T-helper 17 cell (primary cell): ENCODE measurements at places on chromosomes 11 and 22.

GRCh38 chr11:3886985-3887384, 31.5 kb downstream of the STIM1 start:
- peak overlapping the region; percentile 62 for H3K27ac ChIP-seq
- no peak for DNase-seq
- H3K36me3 ChIP-seq = no peaks in the 10 kb centered on the region
- H3K27me3 ChIP-seq = no peaks in the 10 kb centered on the region

- peaks cover 30% of the 10 kb centered on the region for H3K27me3 ChIP-seq
- no peaks in the 10 kb centered on the region for H3K36me3 ChIP-seq
- DNase-seq = no peak
- no peak overlapping the region for H3K4me3 ChIP-seq
- H3K27ac ChIP-seq = no peak overlapping the region
These were observed 195.9 kb downstream of the BCR start for GRCh38 chr22:23376256-23376655.

DNA sequence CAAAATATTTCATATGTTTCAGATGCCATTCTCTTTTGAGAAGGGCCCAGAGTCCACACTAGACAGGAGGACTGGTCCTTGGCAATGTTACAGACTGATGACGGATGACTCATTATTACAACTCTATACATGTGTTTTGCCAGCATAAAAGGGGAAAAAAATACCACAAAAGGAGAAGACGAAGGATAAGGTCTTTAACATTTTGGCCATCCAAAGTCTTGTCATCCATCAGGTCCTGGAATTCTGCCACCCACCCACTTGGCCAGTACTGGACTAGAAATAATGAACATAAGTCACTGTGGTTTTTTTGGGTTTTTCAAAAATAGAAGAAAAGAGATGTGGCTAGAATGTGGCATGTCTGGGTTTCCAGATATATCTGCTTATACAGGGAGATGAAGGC, 57.7 kb upstream of the BDNF start:
- H3K27me3 ChIP-seq = no peaks in the 10 kb centered on the region
- no peak for DNase-seq
- H3K36me3 ChIP-seq = no peaks in the 10 kb centered on the region
- no peak overlapping the region for H3K27ac ChIP-seq
- no peak overlapping the region for H3K4me3 ChIP-seq

GRCh38 chr11:1480191-1480554, 6.4 kb downstream of the MOB2 start:
- no peak overlapping the region for H3K27ac ChIP-seq
- peaks cover 13% of the 10 kb centered on the region for H3K4me1 ChIP-seq
- DNase-seq = no peak

DNA sequence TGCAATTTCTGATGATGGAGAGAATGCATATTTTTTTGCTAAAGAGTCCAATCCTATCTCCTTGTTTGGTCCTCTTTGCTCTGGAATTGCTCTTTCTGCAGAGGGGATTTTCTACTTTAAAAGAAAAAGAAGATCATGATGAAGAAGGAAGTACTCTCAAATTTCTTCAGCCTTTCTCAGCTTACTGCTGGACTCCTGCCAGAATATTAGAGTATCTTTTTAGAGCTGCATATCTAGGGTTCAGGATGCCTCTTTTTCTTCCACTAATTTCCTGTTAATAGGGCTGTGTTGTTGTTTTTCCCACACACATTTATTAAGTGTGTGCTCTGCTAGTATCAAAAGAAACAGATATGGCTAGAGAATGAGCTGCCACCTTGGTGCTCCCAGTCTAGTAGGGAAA, 18.2 kb downstream of the UBASH3B start:
- H3K27ac ChIP-seq = no peak overlapping the region
- no peak for DNase-seq
- peaks cover 30% of the 10 kb centered on the region for H3K4me1 ChIP-seq
